ENCODE measurements at places on chromosomes 12 and 14. TPM values are rescaled to one million over a fixed set of nuclear protein-coding genes. Genes with fewer than 3 reads are reported as not detected.

DNA sequence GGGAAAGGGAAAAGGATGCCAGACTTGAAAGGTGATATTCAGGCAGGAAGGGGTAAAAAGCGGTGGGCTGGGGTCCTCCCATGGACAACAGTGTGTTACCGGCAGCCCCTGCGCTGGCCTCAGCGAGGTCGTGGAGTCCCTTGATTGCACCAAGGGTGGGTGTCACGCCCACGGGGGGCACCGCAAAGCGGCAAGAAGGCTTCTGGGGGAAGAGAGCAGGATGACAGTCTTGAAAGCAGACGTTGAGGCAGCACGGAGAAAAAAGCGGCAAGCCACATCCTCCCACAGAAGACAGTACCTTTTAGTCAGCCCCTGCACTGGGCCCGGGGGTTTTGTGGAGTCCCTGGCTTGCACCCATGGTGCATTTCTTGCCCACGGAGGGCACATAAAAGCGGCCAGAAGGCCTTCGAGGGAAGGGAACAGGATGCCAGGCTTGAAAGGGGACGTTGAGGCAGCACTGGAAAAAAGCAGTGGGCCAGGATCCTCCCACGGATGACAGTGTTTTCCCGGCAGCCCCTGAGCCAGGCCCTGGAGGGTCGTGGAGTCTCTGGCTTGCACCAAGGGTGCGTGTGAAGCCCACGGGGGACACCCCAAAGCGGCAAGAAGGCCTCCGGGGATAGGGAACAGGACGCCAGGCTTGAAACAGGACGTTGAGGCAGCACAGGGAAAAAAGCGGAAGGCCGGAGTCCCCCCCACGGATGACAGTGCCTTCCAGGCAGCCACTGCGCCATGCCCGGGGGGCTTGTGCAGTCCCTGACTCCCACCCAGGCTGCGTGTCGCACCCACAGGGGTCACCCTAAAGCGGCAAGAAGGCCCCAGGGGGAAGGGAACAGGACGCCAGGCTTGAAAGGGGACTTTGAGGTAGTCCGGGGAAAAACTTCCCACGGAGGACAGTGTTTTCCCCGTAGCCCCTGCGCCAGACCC is 162.2 kb upstream of the ALG10B start:
- no peak overlapping the region for H3K4me3 ChIP-seq
- no peaks in the 10 kb centered on the region for H3K4me1 ChIP-seq
- H3K27ac ChIP-seq, result no peak overlapping the region

- no peaks in the 10 kb centered on the region for H3K36me3 ChIP-seq
- H3K27ac ChIP-seq, result no peak overlapping the region
- H3K4me1 ChIP-seq, result no peaks in the 10 kb centered on the region
- no peaks in the 10 kb centered on the region for H3K27me3 ChIP-seq
- no peak for DNase-seq
- no peak overlapping the region for H3K4me3 ChIP-seq
These were observed 14.2 kb upstream of the HMGA2 start for GRCh38 chr12:65810036-65810435.

- no peak overlapping the region for H3K27ac ChIP-seq
- no peaks in the 10 kb centered on the region for H3K36me3 ChIP-seq
- H3K4me3 ChIP-seq, result no peak overlapping the region
- DNase-seq, result no peak
- H3K4me1 ChIP-seq, result no peaks in the 10 kb centered on the region
These were observed 91.0 kb downstream of the RBM19 start for GRCh38 chr12:113874999-113875561.

- H3K4me3 ChIP-seq, result no peak overlapping the region
- H3K4me1 ChIP-seq, result peaks cover 7% of the 10 kb centered on the region
- no peak overlapping the region for H3K27ac ChIP-seq
- H3K36me3 ChIP-seq, result peaks cover 2% of the 10 kb centered on the region
These were observed 73.2 kb downstream of the IPO8 start for GRCh38 chr12:30622509-30622908.

- DNase-seq, result no peak
- H3K27me3 ChIP-seq, result peaks cover 9% of the 10 kb centered on the region
- H3K36me3 ChIP-seq, result no peaks in the 10 kb centered on the region
- H3K4me3 ChIP-seq, result no peak overlapping the region
- H3K27ac ChIP-seq, result no peak overlapping the region
These were observed 52.8 kb upstream of the CNOT2 start for GRCh38 chr12:70190262-70191010.

GRCh38 chr14:74019408-74020137 is 424 bp downstream of the BBOF1 start:
- DNase-seq, result no peak
- H3K27ac ChIP-seq, result peak overlapping the region; percentile 75
- H3K4me3 ChIP-seq, result peak overlapping the region; percentile 93
- H3K4me1 ChIP-seq, result peaks cover 24% of the 10 kb centered on the region
- no peaks in the 10 kb centered on the region for H3K27me3 ChIP-seq
- no peaks in the 10 kb centered on the region for H3K36me3 ChIP-seq

DNA sequence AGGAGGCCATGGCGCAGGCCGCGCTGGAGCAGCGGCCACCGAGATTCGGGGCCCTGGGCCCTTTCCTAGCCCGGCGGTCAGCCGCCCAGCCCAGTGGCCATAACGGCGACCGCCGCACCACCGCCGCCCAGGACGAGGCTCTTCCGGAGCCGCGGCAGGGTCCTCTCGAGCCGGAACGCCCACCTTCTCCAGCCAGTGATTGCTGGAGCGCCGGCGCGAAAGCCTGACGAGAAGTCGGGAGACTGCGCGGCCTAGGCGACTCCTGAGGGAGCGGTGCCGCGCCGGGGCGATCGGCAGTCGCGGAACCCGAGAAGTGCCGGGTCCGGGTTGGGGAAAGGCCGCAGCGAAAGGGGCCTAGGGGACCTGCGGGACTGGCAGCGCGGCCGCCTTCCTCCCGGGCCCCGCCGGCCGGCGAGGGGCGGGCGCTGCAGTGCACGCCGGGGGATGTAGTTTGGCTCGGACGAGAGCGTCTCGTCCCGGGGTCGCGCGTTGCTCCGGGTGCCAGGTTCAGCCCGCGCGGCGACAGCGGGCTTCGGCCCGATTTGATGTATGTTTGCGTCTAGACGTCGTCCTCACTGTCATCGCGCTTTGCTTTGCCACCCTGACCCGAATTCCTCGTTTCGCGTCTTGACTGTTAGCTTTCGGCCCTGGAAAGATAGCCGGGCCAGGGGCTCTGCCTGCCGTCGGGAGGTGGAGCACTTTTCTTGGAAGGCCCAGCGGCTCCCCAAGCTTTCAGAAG is at the start of gene VTI1B:
Gene VTI1B (minus strand): TSS at position 153 of the 739 bp plus-strand sequence. CDS start 143 bp downstream, at position 10.
- H3K27ac ChIP-seq, result peak within 1 kb of the TSS; percentile 75
- H3K4me3 ChIP-seq, result peak within 1 kb of the TSS; percentile 80
- H3K4me1 ChIP-seq, result peaks cover 32% of the 10 kb centered on the region
- peaks cover 27% of the 10 kb centered on the region for H3K36me3 ChIP-seq
- H3K27me3 ChIP-seq, result no peaks in the 10 kb centered on the region
- peak; percentile 77 for DNase-seq

- no peak overlapping the region for H3K4me3 ChIP-seq
- DNase-seq, result no peak
- H3K36me3 ChIP-seq, result peaks cover 78% of the 10 kb centered on the region
- no peak overlapping the region for H3K27ac ChIP-seq
- H3K27me3 ChIP-seq, result no peaks in the 10 kb centered on the region
- peaks cover 2% of the 10 kb centered on the region for H3K4me1 ChIP-seq
These were observed 8.0 kb downstream of the IL23A start for GRCh38 chr12:56346675-56347074.

PGF gene
- 0.23 TPM for total RNA-seq

LMO3 gene
- total RNA-seq, result not detected

Measured in activated CD4-positive, alpha-beta memory T cell treated with anti-CD3 and anti-CD28 coated beads, Interleukin-2, amount 10 ng/mL, durations not matched to agents 7 days and 5 days (primary cell).